Muscle of leg (tissue), 16 donors: ENCODE measurements at places on chromosomes 11 and 22. TPM values are rescaled to one million over a fixed set of nuclear protein-coding genes. Genes with fewer than 3 reads are reported as not detected.
A peak's percentile ranks its signal among the peaks of the same experiment; 100 is the strongest.

DNA sequence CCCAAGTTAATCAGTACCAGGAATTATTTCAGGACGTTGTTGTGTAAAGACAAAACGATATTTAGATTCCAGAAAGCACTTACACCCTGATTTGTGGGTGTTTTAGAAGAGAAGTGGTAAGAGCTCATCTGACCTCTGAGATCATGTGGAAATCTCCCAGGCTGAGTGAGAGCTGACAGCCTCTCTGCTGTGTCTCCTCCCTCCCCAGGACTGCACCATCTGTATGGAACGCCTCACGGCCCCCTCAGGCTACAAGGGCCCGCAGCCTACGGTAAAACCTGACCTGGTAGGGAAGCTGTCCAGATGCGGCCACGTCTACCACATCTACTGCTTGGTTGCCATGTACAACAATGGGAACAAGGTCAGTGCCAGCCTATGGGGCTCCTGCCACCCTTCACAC is 20.0 kb downstream of the DTX4 start:
- H3K27ac ChIP-seq: no peak overlapping the region
- H3K4me3 ChIP-seq: no peak overlapping the region
- peaks cover 66% of the 10 kb centered on the region for H3K36me3 ChIP-seq
- DNase-seq: no peak
- peaks cover 22% of the 10 kb centered on the region for H3K4me1 ChIP-seq

GRCh38 chr22:49577168-49578060 is 250.3 kb downstream of the BRD1 start:
- no peaks in the 10 kb centered on the region for H3K36me3 ChIP-seq
- H3K4me1 ChIP-seq: no peaks in the 10 kb centered on the region
- H3K4me3 ChIP-seq: no peak overlapping the region
- DNase-seq: no peak
- no peak overlapping the region for H3K27ac ChIP-seq
- no peaks in the 10 kb centered on the region for H3K27me3 ChIP-seq

- peaks cover 41% of the 10 kb centered on the region for H3K4me1 ChIP-seq
- no peak overlapping the region for H3K4me3 ChIP-seq
- H3K27me3 ChIP-seq: peaks cover 89% of the 10 kb centered on the region
- H3K36me3 ChIP-seq: no peaks in the 10 kb centered on the region
These were observed 17.3 kb downstream of the EPS8L2 start for GRCh38 chr11:723120-723883.

DNA sequence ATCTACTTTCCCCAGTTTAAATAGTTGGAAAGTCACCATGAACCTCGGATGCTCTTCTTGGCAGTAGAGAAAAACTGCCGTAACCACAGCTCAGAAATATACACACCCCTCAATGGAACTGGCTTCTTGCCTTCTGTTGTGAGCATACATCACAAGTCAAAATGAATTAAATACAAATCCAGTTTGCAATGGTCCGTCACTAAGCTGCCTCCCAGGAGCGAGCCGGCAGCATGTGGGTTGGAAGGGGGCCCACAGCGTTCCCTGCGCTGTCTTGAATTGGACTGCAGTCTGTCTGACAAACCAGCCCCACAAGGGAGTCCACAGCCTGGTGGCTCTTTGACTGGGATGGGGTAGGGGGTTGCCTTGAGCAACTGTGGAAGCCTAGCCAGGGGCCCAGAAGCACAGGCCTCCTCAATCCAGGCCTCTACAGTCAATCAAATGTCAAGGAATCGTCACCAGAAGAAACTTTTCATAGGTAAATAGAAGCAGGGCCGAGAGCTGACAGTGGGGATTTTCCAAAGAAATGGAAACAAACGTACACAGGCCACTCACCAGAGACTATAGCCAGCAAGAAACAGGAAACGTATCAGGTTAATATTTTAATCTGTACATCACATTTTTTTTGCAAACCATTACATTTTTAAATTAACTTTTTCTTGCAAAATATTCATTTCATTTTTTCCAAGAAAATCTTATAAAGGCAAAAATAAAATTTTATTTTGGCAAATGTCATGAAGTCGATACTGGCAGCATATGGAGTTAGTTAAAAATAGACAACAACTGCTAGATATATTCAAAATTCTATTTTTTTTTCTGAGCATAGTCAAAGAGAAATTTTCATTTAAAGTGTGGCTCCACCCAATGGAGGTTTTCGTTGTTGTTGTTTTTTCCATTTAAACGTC is 38.5 kb downstream of the C11orf58 start:
- H3K4me1 ChIP-seq: peaks cover 35% of the 10 kb centered on the region
- H3K27ac ChIP-seq: peak overlapping the region; percentile 94
- no peak overlapping the region for H3K4me3 ChIP-seq
- H3K36me3 ChIP-seq: no peaks in the 10 kb centered on the region
- peak; percentile 97 for DNase-seq

DNA sequence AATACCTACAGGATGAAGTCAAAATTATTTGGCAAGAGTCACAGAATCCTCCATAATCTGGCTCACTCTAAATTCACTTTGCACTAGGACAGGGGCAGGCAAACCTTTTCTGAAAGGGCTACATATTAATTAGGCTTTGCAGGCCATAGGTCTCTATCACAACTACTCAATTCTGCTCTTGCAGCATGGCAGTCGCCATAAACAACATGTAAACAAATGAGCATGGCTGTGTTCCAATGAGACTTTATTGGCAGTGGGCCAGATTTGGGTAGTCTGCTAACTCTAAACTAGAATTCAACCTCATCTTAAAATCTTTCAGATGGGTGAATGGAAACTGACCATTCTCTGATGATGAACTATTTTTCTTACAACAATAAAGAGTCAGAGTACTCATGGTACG is 5.8 kb downstream of the THRSP start:
- no peak overlapping the region for H3K27ac ChIP-seq
- DNase-seq: peak; percentile 54
- no peaks in the 10 kb centered on the region for H3K27me3 ChIP-seq
- H3K36me3 ChIP-seq: peaks cover 35% of the 10 kb centered on the region
- no peak overlapping the region for H3K4me3 ChIP-seq
- H3K4me1 ChIP-seq: peaks cover 9% of the 10 kb centered on the region

PKDREJ gene
- polyA plus RNA-seq: 0.36 TPM

DNA sequence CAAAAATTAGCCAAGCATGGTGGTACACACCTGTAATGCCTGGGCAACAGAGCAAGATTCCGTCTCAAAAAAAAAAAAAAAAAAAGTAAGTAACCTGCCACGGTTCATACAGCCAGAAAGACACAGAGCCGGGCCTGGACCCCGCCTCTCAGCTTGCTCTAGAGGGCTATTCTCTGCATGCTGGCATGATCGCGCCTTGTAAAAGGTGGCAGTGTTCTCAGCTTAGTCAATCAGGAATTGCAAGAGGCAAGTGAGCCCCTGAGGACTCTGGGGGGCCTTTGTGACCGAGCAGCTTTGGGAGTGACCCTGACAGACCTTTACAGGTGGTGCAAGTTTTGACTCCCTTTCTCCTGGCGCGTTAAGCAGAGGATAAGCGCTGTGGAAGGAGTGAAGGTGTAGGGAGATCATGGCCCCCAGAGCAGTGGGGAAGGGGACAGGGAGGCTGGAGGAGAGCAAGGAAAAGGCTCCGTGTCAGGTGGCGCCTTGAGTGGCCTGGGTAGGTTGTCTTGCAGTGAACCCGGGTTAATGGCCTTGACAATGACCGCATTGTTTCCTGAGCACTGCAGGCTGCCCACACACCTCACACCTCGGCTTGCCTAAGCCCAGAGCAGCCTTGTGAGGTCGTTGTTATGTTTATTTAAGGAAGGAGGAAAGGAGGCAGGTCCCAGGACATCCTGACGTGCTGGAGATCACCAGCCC is 48.9 kb downstream of the CDPF1 start:
- peaks cover 33% of the 10 kb centered on the region for H3K36me3 ChIP-seq
- H3K4me3 ChIP-seq: no peak overlapping the region
- H3K27ac ChIP-seq: no peak overlapping the region
- peaks cover 4% of the 10 kb centered on the region for H3K4me1 ChIP-seq
- H3K27me3 ChIP-seq: no peaks in the 10 kb centered on the region
